Mucosa of descending colon (tissue), 3 donors: ENCODE measurements at places on chromosomes 12 and 14. TPM values are rescaled to one million over a fixed set of nuclear protein-coding genes. Genes with fewer than 3 reads are reported as not detected.

NTS gene
- total RNA-seq, result not detected

ESPL1 gene
- 4.5 TPM for total RNA-seq

CCDC38 gene
- not detected for total RNA-seq

TAS2R20 gene
- 3.9 TPM for total RNA-seq

TSPAN11 gene
- 19.9 TPM for total RNA-seq

HCAR2 gene
- total RNA-seq, result 1.5 TPM
